ENCODE measurements at places on chromosomes 12 and 14. TPM values are rescaled to one million over a fixed set of nuclear protein-coding genes. Genes with fewer than 3 reads are reported as not detected.
A peak's percentile ranks its signal among the peaks of the same experiment; 100 is the strongest.

GRCh38 chr14:67141146-67141900 lies 47.9 kb upstream of the GARIN2 start:
- DNase-seq = no peak

DNA sequence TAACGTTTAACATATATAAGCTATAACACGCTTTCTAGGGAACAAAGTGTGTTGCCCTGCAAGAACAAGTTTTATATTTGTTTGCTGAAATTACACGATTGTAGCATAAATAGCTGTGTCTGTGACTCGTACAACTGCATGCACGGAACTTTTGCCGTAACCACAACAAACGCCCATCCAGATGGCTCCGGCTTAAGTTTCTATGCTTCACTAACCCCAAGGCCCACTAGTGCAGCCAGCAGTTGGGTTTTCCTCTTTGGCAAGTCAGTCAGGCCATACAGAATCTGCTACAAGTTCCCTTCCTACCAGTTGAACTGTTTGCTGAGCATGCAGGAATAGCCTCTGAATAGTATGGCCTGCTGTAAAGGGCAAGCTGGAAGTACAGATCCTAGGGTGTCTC lies 12.1 kb downstream of the CSRP2 start:
- DNase-seq = no peak

DNA sequence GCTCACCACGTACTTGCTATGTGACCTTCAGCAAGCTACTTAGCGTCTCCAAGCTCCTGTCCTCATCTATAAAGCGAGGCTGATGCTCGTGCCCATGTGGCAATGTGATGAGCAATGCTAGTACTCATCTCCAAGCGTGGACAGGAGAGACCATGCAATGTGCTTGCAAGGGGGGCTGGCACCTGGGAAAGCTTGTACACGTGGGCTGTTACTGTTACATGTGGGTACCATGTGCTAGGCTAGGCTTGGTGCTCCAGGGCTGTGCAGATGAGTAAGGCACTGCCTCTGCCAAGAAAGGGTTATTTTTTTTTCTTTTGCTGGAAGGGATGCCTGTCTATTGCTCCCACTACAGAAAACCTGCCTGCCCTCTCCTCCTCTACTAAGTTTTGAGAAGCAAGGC lies 46.6 kb downstream of the TSPAN11 start:
- DNase-seq = no peak

GRCh38 chr14:93347850-93348249 lies 868 bp downstream of the COX8C start:
- DNase-seq = no peak

GRCh38 chr14:43449291-43449690 lies 1057.8 kb downstream of the FSCB start:
- no peak for DNase-seq

SDSL gene
- total RNA-seq = 8.6 TPM

- no peak for DNase-seq
These were observed 167.3 kb upstream of the GRIN2B start for GRCh38 chr12:14148489-14149270.

- peak; percentile 9 for DNase-seq
These were observed 159.2 kb downstream of the TGFB3 start for GRCh38 chr14:75822522-75823141.

- DNase-seq = no peak
These were observed 185.8 kb downstream of the DUSP6 start for GRCh38 chr12:89166525-89166934.

TAS2R30 gene
- total RNA-seq = 0.75 TPM

- DNase-seq = no peak
These were observed 32.5 kb downstream of the NFYB start for GRCh38 chr12:104105461-104105860.

DNA sequence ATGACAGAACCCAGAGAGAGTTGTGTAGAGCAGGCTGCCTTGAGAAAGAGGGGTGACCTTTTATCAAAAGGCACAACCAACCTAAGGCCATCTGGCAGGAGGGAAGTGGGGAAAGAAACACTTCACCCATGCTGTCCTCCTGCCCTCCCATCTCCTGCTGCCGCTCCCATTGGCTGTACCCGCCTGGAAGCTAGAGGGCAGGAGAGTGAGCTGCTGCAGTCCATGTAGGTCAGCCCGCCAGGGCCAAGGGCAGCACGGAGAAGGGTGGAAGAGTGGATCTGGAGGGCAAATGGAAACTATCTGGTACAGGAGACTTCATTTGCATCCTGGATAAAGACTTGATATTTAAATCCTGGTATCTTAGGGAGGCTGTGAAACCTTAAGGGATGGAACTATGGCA lies 11.5 kb upstream of the CABP1 start:
- peak; percentile 62 for DNase-seq

GRCh38 chr14:74532246-74532645 lies 38.7 kb downstream of the ISCA2 start:
- no peak for DNase-seq

DNA sequence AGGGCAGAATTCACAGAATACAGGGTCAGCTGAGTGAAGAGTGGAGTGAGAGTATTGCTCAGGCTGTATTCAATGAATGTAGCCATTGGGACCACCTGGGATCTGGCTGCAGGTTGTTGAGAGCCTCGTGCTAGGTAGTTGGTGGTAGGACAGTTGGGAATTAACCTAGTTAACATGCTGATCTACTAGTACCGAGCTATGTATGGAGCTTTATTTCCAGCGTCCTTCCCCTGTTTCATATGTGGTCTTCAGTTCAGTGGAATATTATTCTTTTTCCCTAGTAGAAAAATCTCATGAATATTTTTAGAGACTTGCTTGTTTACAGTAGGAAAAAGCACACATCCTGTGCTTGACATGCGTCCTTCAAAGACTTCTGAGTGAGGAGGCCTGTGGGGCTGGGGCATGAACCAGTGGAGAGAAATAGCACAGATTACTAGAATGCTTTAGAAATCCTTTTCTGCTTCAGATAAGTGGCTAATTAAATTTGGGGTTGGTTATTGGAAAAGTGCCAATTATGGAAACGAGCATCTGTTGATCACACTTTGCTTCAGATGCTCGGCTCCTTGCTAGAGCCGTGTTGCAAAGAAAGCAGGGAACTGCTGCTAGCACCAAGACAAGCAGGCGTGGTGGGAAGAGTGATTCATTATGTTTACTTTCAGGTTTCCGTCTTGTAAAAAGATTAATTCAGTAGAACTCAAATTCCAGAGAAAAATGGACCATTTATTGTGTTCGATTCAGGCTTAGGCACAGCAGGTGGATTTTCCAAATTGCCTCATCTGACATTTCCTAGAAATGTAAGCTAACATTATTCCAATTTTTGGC lies 53.6 kb downstream of the ARF6 start:
- DNase-seq = peak; percentile 21

DNA sequence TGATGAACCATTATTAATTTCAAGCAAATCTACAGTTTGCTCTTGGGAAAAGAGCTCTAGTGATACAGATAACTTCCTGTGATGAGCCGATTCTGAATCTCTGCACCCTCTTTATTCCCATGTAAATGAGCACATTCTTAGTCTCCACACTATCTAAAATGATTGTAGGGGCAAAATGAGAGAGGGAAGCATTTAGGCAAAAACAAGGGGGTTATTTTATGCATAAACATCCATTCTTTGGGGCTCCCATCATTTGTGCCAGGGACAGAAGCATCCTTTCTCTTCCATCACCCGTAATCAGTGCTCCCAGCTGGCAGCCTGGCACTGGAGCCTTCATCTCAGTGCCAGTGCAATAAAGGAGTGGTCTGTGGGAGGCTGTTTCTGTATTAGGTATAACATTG lies 1.7 kb upstream of the GPD1 start:
- no peak for DNase-seq

- peak; percentile 98 for DNase-seq
These were observed 12.8 kb downstream of the ZFYVE1 start for GRCh38 chr14:73014105-73014504.

- no peak for DNase-seq
These were observed 205.5 kb upstream of the IGF1 start for GRCh38 chr12:102685841-102686240.

- no peak for DNase-seq
These were observed 39.8 kb upstream of the CMKLR1 start for GRCh38 chr12:108378926-108379325.

DNA sequence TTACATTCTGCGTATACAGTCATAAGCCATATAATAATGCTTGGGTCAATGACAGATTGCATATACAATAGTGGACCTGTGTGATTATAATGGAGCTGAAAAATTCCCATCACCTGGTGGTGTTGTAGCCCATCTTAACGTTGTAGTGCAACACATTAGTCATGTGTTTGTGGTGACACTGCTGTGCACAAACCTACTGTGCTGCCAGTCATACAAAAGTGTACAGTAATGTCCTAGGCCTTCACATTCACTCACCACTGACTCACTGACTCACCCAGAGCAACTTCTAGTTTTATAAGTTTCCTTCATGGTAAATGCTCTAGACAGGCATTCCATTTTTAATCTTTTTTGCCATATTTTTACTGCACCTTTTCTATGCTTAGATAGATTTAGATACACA lies 194.8 kb upstream of the SEL1L start:
- no peak for DNase-seq

GRCh38 chr12:49553512-49554088 lies 14.3 kb downstream of the MCRS1 start:
- peak; percentile 61 for DNase-seq

GRCh38 chr14:67952381-67952780 lies 132.8 kb downstream of the RAD51B start:
- no peak for DNase-seq

- no peak for DNase-seq
These were observed 7.6 kb downstream of the MDM1 start for GRCh38 chr12:68324531-68324930.

All from SK-MEL-5 (cell line).